ENCODE measurements at places on chromosomes 3 and 15. TPM values are rescaled to one million over a fixed set of nuclear protein-coding genes. Genes with fewer than 3 reads are reported as not detected.

CPB1 gene
- not detected for polyA plus RNA-seq

EEFSEC gene
- polyA plus RNA-seq: 18.7 TPM

GP5 gene
- not detected for polyA plus RNA-seq

GCSAM gene
- polyA plus RNA-seq: 0.20 TPM

ANKRD34C gene
- polyA plus RNA-seq: not detected

- no peak for DNase-seq
These were observed 252.8 kb downstream of the IGSF11 start for GRCh38 chr3:118781839-118782238.

DNA sequence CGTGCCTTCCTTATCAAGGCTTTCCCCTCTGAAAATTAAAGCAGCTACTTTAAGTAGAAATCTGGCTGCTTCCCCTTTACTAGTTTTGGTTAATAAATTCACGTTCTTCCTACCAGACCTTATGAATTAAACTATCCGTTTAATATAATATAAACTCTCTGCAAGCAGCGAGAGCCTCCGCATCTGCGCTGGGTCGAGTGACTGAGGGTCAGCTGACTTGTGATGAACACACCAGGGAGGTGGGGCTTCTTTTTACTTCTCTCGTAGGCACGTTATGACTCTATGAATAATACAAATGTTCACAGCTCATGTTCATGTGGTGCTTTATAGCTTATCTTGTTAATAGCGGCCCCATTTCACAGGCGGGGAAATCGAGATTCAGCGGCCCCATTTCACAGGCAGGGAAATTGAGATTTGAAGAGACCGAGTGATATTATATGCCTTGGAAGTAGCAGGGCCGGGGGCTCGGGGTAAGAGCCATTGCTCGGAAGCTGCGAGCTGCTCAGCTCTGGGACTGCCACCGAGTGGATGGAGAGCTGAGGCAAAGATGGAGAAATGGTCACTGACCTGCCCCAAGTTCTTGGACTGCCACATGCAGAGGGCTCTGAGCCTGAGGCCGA, 8.3 kb downstream of the MUC4 start:
- peak; percentile 9 for DNase-seq

GRCh38 chr3:44001072-44001471, 240.6 kb upstream of the TOPAZ1 start:
- peak; percentile 26 for DNase-seq

GRCh38 chr3:40754994-40755393, 230.2 kb downstream of the ZNF621 start:
- no peak for DNase-seq

- peak; percentile 76 for DNase-seq
These were observed 7.1 kb downstream of the COL8A1 start for GRCh38 chr3:99645277-99646106.

- DNase-seq: peak; percentile 95
These were observed at the start of gene GNB4 for GRCh38 chr3:179451265-179452175. TSS of gene GNB4 (minus strand) at chr3:179451470. CDS start at chr3:179426200, 25,270 bp downstream.

- no peak for DNase-seq
These were observed 390.2 kb downstream of the NR2F2 start for GRCh38 chr15:96720656-96721055.

GRCh38 chr3:185815391-185816282, 9.2 kb downstream of the IGF2BP2 start:
- no peak for DNase-seq

GRCh38 chr3:156676768-156677479, 2.5 kb downstream of the TIPARP start:
- peak; percentile 62 for DNase-seq

GRCh38 chr15:36831125-36831903, 251.9 kb downstream of the CDIN1 start:
- DNase-seq: peak; percentile 95

GRCh38 chr3:130014526-130014925, 40.0 kb downstream of the TRH start:
- peak; percentile 63 for DNase-seq

GRCh38 chr3:171407759-171408158, 52.4 kb downstream of the TNIK start:
- peak; percentile 80 for DNase-seq

DNA sequence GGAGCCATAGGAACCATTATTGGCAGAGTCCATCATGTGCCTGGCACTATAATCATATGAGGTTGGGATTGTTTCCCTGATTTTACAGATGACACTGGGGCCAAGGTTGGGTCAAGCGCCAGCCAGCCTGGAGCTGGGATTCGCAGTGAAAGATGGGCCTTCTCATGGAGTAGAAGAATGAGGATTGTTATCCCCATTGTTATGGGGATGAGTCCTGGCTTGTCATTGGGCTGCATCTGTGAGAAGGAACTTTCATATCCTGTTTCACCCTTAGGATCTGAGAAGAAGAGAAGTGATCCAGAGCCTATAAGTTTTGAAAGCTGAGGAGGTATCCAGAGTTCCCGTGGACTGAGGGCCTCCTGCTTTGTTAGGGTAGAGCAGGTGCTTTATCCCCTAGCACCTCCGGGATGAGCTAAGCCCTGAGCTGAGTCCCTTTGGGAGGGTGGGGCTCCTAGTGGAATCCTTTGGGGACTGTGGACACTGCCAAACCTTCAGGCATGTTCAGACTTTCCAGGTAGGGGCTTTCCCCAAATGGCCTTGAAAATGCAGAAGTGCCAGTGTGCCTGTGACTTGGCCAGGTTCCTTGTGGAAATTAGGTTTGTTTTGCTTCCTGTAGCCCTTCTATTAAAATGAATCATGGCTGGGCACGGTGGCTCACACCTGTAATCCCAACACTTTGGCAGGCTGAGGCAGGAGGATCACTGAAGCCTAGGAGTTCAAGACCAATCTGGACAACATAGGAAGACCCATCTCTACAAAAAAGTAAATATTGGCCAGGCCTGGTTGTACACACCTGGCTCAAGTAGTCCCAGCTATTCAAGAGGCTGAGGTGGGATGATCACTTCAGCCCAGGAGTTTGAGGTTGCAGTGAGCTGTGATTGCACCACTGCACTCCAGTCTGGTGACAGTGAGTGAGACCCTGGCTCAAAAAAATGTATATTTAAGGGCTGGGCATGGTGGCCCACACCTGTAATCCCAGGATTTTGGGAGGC, 30.2 kb upstream of the BSN start:
- no peak for DNase-seq

- no peak for DNase-seq
These were observed 286.0 kb downstream of the NFKBIZ start for GRCh38 chr3:102135316-102135715.

- DNase-seq: no peak
These were observed 20.1 kb downstream of the SLC12A8 start for GRCh38 chr3:125192190-125193035.

Measured in GM23248 (cell line).